Large intestine (tissue), 12 donors: ENCODE measurements at places on chromosomes 2 and 18.

GRCh38 chr2:176246331-176246730 is 22.9 kb upstream of the MTX2 start:
- DNase-seq: no peak

- DNase-seq: no peak
Measured at GRCh38 chr2:163849756-163850435, 114.1 kb upstream of the FIGN start.

DNA sequence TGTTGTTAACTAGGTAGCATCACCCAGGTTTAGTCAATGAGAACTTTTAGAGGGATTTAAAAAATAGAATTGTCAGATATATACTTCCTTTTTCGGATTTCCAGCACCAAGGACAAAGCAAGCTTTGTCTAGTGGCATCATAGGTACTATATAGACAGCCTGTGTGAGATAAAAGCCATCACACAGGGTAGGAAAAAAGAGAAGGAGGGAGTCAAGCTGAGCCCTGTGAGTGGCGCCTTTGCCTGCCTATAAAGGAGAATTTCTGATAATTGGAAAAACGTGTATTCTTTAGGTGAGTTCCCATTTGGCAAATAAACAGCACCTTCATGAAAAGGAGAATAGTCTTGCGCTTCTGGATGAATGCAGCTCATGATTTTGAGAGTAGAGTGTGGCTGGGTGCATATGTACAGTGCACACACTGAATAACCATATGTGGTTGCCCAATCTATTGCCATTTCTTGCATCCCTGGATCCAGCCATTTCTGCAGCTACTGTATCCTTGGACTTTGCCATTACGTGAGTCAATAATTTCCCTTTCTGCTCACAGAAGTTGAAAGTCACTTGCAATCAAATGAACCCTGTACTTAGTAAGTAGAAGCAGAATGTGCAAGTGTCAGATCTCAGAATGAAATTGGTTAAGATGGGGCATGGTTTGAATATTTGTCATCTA is 559.9 kb upstream of the MEX3C start:
- no peak for DNase-seq

- no peak for DNase-seq
Measured at GRCh38 chr2:32719430-32719829, 91.6 kb downstream of the TTC27 start.

- DNase-seq: no peak
Measured at GRCh38 chr2:71275939-71276310, 49.0 kb upstream of the PAIP2B start.

- peak; percentile 69 for DNase-seq
Measured at GRCh38 chr2:149020432-149020851, 18.1 kb upstream of the LYPD6B start.

DNA sequence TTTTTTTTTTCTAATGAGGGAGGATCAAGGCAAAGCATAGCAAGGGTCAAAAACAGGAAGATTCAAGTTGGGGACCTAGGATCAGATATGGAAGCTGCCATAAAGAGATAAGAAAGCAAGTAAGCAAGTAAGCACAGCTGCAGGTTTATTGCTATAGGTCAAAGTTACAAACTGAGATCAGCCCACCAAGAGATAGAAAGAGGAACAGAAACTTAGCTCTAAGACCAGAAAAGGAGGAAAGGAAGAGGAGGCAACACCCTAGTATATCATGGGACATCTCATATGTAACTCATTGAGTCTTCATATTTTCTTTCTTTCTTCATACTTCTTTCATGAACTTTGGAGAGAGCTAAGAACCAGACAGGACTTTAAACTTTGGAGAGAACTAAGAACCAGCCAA is 295.9 kb upstream of the CRIM1 start:
- peak; percentile 92 for DNase-seq

DNA sequence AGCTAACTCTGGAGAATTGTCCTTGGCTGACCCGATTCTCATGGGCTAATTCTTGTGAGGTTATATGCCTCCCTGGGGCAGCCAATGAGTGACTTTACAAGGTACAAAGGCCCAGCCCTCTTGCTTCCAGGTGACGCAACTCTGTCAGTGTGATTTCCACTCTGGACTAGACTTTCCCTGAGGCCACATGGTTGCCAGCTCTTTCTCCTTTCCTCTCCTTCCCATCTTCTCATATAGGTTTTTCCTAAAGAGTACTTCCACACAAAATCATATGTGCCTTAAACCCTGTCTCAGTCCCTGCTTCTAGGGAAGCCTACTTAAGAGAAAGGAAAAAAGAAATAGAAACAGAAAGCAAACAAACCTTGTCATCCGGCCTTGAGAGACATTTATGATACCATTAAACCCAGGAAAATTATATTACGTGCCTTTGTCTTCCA is 226.2 kb upstream of the ZSWIM2 start:
- peak; percentile 68 for DNase-seq

DNA sequence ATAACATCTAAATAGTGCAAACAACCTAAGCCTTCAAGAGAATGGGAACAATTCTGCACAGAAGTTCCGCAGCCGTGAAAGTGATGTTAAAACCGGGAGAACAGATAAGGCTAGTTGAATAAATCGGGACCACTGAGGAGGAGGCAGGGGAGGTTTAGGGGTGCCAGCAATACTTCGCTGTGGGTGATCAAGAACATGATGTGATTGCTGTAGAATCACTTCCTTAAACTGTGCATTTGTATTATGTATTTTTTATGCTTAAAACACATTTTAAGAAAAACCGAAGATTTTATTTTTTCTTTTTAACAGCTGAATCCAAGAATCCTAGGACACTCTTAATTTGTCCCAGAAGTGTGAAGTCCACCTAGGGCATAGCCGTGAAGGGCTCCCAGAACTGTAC is 33.6 kb downstream of the TTC32 start:
- no peak for DNase-seq

DNA sequence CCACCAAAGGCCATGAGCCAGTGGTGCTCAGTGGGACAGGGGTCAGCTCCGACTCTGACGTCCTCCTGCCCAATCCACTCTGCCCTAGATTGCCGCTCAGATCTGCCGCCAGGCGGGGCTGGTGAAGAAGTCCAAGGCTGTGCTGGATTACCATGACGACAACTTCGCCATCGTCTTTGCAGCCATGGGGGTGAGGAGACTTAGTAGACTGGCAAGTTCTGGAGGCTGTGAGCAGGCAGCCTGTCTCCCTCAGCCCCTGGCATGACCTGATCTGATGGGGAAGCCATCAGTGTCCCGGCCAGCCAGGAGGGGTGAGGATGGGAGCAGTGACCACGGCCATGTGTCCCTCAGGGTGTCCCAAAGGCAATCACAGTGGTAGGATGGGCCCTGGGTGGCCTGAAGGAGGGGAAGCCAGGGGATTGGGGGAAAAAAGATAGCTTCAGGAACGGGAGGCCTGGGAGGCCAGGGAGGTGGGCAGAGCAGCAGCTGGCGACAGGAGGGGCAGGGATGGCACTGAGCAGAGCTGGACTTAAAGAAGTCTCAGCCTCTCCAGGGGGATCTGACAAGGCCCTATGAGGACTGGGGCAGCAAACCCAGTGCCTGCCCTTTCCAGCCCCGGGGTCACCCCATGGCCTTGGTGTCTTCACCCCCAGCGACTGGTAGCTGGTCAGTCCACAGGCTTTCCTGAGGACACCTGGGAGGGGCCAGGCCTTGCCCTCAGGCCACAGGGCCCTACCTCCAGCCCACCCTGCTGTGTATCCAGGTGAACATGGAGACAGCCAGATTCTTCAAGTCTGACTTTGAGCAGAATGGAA is 17.4 kb upstream of the ANKRD53 start:
- no peak for DNase-seq

DNA sequence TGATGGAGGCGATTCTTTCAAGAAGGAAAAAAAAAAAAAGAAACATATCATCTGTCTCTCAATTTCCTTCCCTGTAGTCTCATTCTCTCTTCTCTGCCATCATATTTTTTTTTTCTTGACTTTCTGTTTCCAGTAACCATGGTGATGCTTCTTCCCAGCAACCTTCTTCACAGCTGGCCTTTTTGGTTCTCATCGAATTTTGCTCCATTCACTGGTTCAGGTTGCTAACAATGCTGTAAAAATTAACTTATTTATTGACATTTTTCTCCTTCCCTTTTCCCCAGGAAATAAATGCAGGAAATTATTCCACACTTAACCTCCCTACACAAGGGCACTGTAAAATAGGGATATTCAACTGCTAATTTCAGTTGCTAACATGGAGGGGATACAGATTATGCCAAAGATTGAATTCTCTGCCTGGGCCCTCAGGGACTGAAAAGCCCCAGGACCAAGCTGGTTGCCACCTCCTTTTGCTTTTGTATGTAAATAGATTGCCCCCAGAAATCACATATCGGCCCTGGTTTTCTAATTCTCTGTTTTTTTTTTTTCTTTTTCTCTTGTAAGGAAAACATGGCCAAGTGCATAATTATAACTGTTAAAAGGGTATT is 154.7 kb downstream of the MAP2 start:
- no peak for DNase-seq

DNA sequence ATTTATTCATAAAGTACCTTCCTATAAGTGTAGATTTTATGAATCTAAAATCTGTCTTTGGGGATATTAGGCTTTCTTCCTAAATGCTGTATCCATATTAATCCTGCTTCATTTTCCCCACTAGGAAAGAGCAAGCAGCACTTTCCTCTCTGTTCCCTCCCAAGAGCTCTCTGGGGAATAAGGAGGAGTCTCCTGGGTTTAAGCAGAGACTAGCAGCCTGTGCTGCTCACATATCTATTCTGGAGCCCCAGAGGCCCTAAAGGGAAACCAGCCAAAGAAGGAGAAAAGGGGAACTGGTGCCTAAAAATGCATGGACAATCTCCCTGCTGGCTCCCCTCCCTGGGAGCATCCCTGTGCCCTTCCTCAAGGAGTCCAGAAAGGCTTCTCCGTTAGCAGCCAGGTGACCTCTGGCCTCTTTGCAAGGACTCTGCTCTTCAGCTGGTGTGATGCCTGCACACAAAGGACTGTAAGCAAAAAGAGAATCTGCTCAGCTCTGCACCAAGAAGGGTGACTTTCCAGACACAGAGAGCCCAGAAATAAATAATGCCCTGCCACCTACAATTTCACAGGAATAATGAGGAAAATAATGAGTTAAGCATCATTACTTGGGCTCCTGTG is 270.6 kb downstream of the SS18 start:
- DNase-seq: no peak

GRCh38 chr2:169106563-169107545 is 37.5 kb downstream of the DHRS9 start:
- DNase-seq: no peak

DNA sequence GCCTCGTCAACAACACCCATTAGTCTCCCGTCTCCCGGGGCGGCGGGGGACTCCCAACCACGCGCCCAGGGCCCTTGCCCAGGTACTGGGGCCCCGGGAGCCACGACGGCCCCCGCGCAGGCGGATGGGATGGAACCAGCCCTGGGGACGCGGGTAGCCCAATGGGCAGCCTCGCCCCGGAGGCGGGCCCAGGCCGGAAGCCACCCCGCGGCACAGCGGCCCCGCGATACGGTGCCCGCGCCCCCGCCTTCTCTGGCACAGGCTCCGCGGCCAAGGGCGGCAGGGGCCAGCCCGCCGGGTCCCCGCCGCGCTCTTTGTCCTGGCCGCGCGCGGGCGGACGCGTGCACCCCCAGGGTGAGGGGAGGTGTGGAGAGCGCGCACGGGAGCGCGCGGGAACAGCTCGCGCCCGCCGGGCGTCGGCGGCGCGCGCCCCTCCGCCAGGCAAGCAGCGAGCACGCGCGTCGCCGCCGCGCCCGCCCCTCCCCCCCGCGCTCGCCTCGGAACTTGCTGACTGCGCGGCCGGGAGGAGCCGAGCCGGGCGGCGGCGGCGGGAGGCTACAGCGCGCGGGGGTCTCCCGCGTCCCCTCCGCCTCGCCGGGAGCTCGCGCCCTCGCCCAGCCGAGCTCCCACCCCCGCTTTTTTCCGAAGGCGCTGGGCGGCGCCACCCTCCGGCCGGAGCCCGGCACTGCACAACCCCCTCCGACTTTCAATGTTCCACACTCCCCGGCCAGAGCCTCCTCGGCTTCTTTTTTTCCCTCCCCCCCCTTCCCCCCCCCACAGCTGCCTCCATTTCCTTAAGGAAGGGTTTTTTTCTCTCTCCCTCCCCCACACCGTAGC is at the start of gene UBE2E3:
TSS of gene UBE2E3 (plus strand) at position 500 of the 837 bp plus-strand sequence. CDS start 1,438 bp downstream, outside the sequence.
- peak; percentile 85 for DNase-seq

DNA sequence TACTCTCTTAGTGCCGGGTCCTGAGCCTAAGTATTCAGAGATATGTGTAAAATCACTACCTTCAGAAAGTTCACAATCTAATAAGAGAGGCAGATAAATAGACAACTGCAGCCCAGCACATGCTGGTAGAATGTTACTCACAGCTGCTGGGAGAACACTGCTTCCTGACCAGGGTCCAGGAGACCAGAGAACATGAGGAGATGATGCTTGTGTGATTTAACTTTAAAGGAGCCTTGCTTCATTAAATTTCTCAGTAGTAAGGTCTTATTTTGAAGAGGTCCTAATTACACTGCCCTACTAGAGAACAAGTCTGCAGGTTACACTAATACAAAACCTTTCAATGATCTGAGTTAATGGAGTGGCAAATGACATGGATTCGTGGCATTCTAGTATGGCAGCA is 209.9 kb upstream of the TRIB2 start:
- DNase-seq: no peak

- DNase-seq: no peak
Measured at GRCh38 chr18:63850636-63851035, 36.9 kb upstream of the SERPINB2 start.

DNA sequence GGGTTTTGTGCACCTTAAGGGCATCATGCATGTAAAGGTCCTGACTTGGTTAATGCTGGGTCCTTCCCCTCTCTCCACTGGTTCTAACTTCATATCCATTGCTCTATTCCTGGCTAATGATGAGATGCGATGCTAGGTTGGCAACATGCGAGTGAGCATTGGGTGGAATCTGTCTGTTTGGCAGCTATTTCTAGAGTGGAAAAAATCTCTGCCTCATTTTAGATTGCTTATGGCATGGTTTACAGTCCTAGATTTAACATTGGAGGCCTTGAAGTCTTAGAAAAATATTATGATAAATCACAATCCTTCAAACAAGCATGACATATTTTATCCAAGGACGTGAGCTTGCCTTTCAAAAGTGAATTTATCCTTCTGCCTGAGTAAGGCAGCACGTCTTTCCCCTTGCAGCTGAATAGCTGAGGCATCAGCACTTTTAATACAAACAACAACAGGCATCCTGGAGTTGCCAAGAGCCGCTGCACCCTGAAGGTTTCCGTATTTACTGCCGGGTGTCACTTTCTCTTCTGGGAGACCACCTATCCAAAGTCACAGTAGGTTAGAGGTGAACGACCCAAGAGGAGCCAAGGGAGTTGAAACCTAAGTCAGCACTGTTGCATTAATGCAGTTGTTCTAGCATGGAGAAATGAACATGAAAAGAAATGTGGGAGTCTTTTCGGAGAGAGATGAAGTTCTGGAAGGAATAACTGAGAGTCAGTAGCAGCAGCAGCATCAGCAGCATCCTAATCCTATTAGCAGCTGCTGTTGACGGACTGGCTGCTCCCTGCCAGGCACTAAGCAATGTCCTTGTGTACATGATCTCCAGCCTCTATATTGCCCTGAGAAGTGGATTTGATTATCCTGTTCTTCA is 78.4 kb downstream of the MAPK4 start:
- no peak for DNase-seq

- no peak for DNase-seq
Measured at GRCh38 chr2:108907822-108908712, 81.0 kb downstream of the EDAR start.

GRCh38 chr2:238090887-238091286 is 9.3 kb upstream of the ESPNL start:
- DNase-seq: no peak
